Diencephalon (tissue), 1 donor: ENCODE measurements at places on chromosomes 4 and X. TPM values are rescaled to one million over a fixed set of nuclear protein-coding genes. Genes with fewer than 3 reads are reported as not detected.

Gene TRIM61
- total RNA-seq = 3.2 TPM

Gene PLP1
- 43.8 TPM for total RNA-seq

Gene CLDN24
- not detected for total RNA-seq

Gene NFKB1
- 9.7 TPM for total RNA-seq

Gene GC
- not detected for total RNA-seq
